ENCODE measurements at places on chromosomes 2 and 18.

GRCh38 chr18:23493654-23494053, 9.7 kb upstream of the RMC1 start:
- DNase-seq, result no peak

- no peak for DNase-seq
Observed at GRCh38 chr18:77024476-77024875, 108.1 kb downstream of the MBP start.

DNA sequence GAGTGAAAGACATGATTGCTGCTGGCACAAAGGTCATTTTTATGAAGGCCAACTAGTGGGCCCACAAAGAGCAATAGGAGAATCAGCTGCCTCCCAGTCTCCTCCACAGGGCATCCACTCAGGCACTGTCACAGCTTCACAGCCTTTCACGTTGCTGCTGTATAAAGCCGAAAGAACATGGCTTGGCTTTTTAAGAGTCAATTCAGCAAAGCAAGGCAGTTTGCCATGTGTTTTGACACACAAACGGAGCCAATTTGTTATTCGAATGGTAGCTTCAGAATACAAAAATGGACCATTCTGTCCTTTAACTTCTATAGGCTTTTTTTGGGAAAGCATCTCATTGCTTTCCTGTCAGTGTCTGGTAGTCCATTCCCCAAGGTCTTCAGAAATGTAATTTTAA, 283.4 kb upstream of the PARD3B start:
- no peak for DNase-seq

GRCh38 chr2:16478434-16479210, 187.0 kb downstream of the CYRIA start:
- DNase-seq, result no peak

DNA sequence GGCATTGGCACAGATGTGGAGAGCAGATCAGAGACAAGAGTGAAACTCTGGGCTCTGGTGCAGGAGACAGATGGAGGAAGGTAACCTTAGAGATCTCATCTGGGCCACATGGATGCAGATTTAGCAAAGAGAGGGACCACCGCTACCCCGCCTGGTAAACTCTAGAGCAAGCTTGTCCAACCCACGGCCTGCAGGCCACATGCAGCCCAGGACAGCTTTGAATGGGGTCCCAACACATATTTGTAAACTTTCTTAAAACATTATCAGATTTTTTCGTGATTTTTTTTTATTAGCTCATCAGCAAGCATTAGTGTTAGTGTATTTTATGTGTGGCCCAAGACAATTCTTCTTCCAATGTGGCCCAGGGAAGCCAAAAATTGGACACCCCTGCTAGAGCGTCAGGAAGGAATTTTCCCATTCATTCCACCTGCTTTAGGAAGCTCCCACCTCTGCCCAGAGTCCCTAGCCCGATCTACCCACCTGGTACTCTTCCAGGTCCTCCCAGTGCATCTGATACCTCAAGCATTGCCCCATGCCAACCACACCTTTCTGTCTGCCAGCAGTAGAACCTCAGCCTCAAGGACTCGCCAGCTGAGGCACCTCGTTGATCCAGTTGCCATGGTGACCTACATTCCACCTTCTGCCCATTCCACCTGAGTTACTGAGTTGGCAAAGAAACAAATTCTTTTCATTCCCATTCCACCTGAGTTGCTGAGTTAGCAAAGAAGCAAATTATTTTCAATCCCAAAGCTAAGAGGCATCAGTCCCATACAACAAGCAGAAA, at the start of gene CIB4:
CIB4 (minus strand) TSS at position 586 of the 784 bp plus-strand sequence; CDS start at position 534, 52 bp downstream.
- no peak for DNase-seq

DNA sequence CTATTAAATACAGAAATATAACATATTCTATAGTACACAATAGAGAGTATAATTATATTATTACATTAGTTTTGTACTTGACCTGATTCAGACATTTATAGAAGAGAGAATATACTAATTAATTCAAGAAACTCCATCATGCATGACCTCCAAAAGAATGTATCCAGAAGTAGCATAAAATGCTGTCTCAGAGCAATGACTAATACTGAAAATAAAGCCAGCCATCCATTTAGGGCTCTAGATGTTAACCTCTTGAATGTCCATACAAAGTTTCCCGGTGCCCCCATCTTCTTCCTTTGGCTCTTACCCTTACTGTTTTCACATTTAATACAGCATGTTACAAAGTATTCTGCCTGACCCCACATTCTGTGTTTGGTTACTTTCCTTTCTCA, 102.0 kb downstream of the ARHGAP15 start:
- no peak for DNase-seq

- no peak for DNase-seq
Observed at GRCh38 chr2:64336171-64336570, 117.8 kb upstream of the LGALSL start.

GRCh38 chr2:44244135-44244871, 31.0 kb upstream of the SLC3A1 start:
- DNase-seq, result peak; percentile 49

GRCh38 chr2:233017947-233018346, 4.9 kb upstream of the NGEF start:
- DNase-seq, result no peak
